A549 treated with ZK216348 at 1 μM for 4 hours (cell line): ENCODE measurements at places on chromosomes 11 and 22. TPM values are rescaled to one million over a fixed set of nuclear protein-coding genes. Genes with fewer than 3 reads are reported as not detected.

The PRR33 gene
- not detected in 5 replicates for total RNA-seq

The MS4A15 gene
- total RNA-seq: not detected in 5 replicates

The SLC5A12 gene
- not detected in 5 replicates for total RNA-seq

The PAMR1 gene
- total RNA-seq: not detected in 5 replicates

The ADAMTS15 gene
- 4.8 to 10.2 TPM (median 8.7 TPM) in 5 replicates for total RNA-seq

The FAM227A gene
- 0.68 to 1.1 TPM (median 0.95 TPM) in 5 replicates for total RNA-seq

The CDCA5 gene
- 53.2 to 69.3 TPM (median 67.2 TPM) in 5 replicates for total RNA-seq

The CALCA gene
- 0.22 to 0.35 TPM in 2 of 5 replicates, not detected in the others for total RNA-seq
